ENCODE measurements at places on chromosomes 4 and X.

- no peak for DNase-seq
Observed at GRCh38 chr4:182449186-182449929, 206.2 kb downstream of the TENM3 start.

DNA sequence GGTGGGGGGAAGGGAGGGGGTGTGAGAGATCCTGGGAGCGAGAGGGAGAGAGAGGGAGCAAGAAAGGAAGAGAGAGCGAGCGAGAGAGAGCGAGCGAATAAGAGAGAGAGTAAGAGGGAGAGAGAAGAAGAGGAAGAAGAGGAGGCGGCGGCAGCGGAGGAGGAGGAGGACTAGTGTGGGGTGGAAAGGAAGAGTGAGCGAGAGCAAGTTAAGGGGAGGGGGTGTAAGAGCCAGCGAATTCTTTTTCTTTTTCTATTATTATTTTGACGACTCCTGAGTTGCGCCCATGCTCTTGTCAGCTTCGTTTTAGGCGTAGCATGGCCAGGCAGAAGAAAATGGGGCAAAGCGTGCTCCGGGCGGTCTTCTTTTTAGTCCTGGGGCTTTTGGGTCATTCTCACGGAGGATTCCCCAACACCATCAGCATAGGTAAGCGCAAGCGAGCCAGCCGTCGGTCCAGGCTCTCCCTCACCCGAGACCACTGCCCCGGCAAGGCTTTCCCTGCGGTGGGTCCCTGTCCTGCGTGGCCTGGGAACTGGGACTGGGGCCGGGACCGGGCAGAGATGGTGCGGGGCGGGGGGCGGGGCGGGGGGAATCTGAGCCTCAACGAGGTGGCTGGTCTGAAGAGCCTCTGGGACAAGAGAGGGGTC, at the start of gene GRIA3:
TSS of gene GRIA3 (plus strand) at position 60 of the 647 bp plus-strand sequence. CDS start at position 318, 258 bp downstream.
- DNase-seq: no peak

- no peak for DNase-seq
Observed at GRCh38 chrX:39477762-39478120, 620.0 kb downstream of the BCOR start.

DNA sequence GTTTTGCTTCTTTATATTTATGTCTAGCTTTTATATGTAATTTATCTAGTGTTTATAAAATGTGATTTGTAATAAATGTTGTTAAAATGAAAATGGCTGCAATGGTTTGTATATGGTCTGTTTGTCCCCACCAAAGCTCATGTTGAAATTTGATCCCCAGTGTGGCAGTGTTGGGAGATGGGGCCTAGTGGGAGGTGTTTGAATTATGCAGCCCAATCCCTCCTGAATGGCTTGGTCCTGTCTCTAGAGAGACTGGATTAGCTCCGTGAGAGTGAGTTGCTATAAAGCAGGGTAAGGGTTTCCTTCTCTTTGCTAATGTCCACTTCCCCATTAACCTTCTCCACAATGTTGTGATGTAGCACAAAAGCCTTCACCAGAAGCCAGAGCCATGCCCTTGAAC, 30.0 kb upstream of the JADE3 start:
- DNase-seq: no peak

Data from activated CD4-positive, CD25-positive, alpha-beta regulatory T cell (primary cell).